ENCODE measurements at places on chromosomes 7 and 10.
A peak's percentile ranks its signal among the peaks of the same experiment; 100 is the strongest.

- DNase-seq = peak; percentile 96
These were observed at the start of gene AP5Z1 for GRCh38 chr7:4775250-4775847. Gene AP5Z1, plus strand, starts transcription at chr7:4775623. Its CDS starts 93 bp downstream, at chr7:4775716.

GRCh38 chr10:89390476-89391225 is 1.8 kb upstream of the IFIT1 start:
- no peak for DNase-seq

GRCh38 chr10:100508266-100508665 is 11.4 kb downstream of the SEC31B start:
- DNase-seq = no peak

DNA sequence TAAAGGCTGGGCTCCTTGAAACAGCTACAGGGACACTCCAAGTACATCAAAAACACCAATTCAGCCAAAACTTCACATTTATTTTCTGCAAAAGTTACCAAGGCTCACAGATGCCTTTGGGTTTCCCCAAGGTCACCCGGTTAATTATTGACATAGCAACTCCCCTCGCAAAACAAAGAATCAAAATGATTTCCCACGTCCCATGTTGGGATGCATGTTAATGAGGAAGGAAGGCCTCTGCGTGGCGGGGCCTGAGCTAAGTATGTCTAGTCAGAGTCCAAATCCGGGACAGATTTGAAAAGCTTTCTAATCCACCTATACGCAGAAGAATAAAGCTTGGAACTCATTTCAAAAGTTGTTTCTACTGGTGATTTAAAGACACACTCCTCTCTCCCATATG is 535 bp upstream of the TMEM72 start:
- no peak for DNase-seq

GRCh38 chr10:71082960-71083715 is 129.2 kb upstream of the UNC5B start:
- peak; percentile 71 for DNase-seq

- DNase-seq = no peak
These were observed 825 bp downstream of the ADRB1 start for GRCh38 chr10:114044247-114045135.

DNA sequence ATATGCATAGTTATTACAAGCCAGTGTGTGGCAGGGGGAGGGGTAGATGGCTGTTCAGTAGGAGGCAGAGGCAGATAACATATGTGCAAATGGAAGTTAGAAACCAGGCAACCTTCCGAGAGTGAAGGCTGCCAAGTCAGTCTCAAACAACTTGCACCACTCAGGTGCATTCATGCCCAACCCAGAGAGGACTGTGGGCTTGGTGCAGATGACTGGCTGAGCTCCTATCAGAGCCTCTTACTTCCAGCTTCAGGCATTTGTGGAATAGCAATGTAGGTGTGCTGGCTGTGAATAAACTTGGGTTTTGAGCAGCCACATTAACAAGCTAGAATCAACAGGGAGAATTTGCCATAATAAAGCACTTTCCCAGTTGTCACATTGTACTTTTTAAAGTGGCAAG is 789.8 kb downstream of the PHTF2 start:
- no peak for DNase-seq

- no peak for DNase-seq
These were observed 137.4 kb upstream of the CDC14C start for GRCh38 chr7:48786951-48787350.

DNA sequence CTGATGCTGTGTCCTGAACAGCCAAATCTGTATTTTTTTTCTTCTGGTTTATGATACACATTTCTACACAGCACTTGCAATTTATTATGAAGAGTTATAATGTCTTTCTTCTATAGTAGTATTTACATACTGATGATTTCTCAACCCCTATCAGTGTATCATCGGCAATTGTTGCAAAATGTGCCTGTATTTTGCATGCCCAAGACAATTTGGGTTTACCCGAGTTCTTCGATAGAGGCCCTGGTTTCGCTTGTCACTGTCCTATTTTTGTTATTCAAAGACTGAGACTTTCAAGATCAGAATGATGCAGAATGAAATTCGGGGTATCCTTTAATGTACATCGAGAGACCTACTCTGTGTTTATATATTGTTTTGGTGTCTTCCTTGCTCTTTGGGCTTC is 184.5 kb upstream of the PRSS58 start:
- no peak for DNase-seq

DNA sequence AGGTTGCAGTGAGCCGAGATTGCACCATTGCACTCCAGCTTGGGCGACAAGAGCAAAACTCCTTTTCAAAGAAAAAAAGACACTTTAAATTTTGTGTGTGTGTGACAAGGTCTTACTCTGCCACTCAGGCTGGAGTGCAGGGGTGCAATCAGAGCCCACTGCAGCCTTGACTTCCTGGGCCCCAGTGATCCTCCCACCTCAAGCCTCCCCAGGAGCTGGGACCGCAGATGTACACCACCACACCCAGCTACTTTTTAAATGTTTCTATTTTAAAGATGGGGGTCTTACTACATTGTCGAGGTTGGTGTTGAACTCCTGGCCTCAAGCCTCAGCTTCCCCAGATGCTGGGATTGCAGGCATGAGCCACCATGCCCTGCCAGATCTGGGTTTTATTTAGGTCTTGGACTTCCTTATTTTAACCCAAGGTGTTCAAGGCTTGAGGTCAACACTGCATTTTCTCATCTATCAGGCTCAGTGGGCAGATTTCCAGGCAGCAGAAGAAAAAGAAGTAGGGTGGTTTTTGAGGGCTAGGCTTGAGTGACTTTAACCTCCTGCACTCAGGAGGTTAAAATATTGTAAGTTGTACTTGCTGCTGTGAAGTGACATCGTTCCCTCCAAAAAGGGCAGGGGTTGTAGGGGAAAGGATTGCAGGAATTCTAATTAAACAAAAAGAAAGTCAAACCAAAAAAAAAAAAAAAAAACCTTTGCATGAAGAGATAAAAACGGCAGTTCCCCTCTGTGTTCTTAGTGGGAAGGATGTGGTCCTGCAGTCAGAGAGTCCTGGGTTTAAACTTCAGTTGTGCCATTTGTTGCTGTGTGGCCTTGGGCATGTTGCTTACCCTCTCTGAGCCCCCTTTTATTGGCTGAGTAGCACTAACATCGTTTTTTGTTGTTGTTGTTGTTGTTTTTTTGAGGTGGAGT is 71.5 kb downstream of the CARD11 start:
- DNase-seq = peak; percentile 21

DNA sequence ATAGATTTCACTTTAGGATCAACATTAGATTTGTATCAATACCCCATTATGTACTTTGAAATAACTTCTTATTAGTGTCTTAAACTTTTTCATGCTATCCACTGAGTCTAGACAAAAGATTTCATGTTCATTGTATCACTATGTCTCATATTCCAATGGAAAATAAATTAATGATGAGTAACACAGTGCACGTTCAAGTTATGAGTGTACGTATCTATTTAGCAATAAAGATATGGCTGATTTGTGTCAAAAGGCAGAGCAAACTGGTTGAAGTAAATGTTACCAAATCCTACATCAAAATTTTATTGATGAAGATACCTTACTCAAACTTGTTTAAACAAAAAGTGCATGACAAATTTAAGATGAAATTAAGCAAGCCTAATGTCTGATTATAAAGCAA is 102.4 kb downstream of the SEMA3E start:
- DNase-seq = no peak

Data from osteocyte (in vitro differentiated cells).